ENCODE measurements at places on chromosomes 2 and 18.

- DNase-seq, result no peak
These were observed 112.3 kb upstream of the LYPD1 start for GRCh38 chr2:132782176-132782783.

DNA sequence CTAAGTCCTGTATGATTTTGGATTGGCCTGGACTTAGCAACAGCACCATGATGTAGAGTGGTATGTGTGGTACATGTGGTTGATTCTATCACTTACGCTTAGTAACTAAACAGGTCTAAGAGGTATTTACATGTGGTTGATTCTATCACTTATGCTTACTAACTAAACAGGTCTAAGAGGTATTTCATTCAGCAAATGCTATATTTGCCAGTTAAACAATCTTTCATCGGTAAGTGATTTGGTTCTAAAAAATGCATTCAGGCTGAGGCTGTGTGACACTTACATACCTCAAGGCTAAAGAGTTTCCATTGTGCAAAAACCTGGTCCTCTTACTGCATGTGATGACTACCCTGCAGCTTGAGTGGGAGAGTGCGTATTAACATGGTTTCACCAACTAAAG is 13.1 kb downstream of the EIF4E2 start:
- DNase-seq, result no peak

GRCh38 chr18:9022397-9023155 is 79.9 kb upstream of the NDUFV2 start:
- DNase-seq, result no peak

DNA sequence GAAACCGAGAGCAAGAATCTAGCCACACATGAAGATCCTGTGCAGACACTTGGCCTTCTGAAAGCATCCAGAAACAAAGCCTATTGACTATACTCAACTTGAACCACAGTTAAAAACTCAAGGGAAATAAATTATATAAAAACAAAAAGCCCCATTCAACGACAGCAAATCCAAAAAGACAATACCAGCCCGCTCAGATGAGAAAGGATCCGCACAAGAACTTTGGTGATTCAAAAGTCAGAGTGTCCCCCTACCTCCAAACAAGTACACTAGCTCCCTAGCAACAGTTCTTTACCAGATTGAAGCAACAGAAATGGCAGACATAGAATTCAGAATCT is 163.2 kb downstream of the WDPCP start:
- no peak for DNase-seq

- DNase-seq, result no peak
These were observed 67.9 kb upstream of the ST3GAL5 start for GRCh38 chr2:85956646-85957039.

All from skin of body (tissue), 3 donors.